Activated naive CD4-positive, alpha-beta T cell treated with anti-CD3 and anti-CD28 coated beads, Interleukin-2, amount 50 U/mL, for 72 hours (primary cell): ENCODE measurements at places on chromosomes 5 and 9. TPM values are rescaled to one million over a fixed set of nuclear protein-coding genes. Genes with fewer than 3 reads are reported as not detected.

DNA sequence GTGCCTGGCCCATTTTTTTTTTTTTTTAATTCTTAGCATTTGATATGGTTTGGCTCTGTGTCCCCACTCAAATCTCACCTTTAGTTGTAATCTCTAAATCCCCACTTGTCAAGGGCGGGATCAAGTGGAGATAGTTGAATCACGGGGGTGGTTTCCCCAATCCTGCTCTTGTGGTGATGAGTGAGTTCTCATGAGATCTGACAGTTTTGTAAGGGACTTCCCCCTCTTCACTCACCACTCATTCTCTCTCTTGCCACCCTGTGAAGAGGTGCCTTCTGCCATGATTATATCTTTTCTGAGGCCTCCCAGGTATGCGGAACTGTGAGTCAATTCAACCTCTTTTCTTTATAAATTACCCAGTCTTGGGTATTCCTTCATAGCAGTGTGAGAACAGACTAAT lies 27.2 kb downstream of the NDUFAF2 start:
- DNase-seq, result peak; percentile 20

- no peak for DNase-seq
These were observed 505.3 kb upstream of the ZNF608 start for GRCh38 chr5:125251703-125252102.

- no peak for DNase-seq
These were observed 73.6 kb downstream of the ADRB2 start for GRCh38 chr5:148899993-148900392.

- peak; percentile 69 for DNase-seq
These were observed 1.1 kb upstream of the TENT4A start for GRCh38 chr5:6712142-6712576.

DNA sequence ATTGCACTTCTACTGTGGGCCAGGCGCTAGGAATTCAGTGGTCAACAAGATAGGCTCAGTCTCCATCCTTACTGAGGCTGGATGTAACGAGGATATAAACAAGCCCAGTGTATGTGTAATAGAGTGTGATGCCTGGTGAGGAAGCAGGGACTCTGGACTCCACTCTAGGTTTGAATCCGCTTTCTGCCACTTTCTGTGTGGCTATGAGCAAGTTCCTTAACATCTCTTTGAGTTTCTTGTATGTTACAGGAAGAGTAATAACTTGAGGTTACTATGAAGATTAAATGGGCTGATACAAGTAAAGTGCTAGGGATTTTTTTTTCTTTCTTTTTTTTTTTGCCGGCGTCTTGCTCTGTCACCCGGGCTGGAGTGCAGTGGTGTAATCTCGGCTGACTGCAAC lies 12.4 kb downstream of the DOCK2 start:
- peak; percentile 51 for DNase-seq

- no peak for DNase-seq
These were observed 200.5 kb downstream of the HINT1 start for GRCh38 chr5:130964231-130965202.

DNA sequence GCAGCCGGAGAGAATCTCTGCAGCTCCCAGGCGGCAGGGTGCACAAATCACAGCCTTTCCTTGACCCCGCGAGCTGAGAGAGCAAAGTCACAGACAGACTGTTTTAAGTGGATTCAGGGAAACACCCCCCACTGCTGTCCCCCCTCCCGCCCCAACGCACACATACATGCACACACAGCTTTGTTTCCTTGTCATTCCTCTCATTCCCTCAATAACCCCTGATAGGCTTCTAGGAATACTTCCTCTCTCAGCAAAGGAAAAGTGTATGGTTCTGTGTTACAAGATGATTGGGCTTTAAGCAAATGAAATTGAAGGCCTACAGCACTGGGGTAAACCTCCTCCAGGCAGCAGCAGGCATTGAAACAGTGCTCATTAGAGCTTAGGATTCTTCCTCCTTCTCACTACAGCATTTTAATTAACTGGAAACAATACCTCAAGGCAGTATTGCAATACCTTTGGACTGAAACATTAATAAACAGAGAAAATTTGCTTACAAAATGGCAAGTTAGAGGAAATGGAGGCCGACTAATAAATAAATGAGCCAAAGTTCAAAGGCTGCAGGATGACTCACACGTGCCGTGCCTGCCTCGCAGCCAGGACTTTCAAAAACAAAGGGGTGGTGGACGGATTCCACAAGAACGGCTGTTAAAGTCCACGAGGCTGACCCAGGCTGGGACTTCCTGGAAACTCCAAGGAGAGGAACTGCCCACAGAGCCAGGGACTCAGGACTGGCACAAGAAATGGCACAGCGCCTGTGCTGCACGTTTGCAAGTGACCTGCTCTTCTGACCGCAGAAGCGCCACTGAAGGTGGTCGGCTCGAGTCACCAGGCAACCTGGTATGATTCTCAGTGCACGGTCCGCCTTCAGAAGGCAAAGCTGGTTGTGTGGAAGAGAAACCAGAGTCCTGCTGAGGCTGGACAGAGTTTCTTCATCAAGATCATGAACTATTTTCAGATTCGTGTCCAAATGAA lies 236.2 kb downstream of the SYK start:
- peak; percentile 56 for DNase-seq

DNA sequence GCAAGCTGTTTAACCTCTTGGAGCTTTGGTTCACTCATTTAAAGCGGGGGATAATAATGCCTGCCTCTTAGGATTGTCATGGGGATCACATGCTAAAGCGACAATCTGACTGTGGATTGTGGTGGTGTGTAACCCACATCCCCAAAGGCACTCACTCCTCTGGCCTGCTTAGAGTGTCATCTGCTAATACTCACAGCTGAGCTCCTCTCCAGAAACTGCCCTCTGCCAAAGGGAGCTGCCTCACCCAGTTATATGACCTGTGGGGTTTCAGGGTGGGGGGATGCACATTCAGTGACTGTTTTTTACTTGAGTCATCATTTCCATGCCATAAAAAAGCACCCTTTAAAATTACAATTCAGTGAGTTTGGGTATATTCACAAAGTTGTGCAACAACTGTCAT lies 110.0 kb upstream of the SPOCK1 start:
- no peak for DNase-seq

DNA sequence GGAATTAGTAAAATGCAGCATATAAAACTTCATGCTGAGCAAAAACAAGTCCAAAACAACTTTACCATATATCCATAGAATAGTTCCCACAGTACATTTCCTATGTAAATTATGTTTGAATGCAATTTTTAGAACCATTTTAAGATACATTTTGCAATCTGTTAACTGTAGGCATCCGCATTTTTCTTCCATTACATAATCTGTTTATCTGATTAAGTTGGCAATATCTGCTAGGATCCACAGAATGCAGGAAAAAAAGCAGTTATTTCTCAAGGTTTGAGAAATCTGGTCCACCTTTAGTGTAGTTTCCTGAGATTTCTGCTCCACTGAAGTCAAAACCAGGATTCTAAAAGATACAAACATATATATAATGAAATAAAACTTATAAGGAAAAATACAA lies 6.2 kb downstream of the NUDCD2 start:
- no peak for DNase-seq

- no peak for DNase-seq
These were observed 27.5 kb downstream of the DMRT2 start for GRCh38 chr9:1077616-1078015.

- no peak for DNase-seq
These were observed 5.5 kb downstream of the DNAJB5 start for GRCh38 chr9:34994900-34995669.

GRCh38 chr5:15421921-15422412 lies 78.0 kb upstream of the FBXL7 start:
- no peak for DNase-seq

GABRA1 gene
- not detected for total RNA-seq

PALM2AKAP2 gene
- total RNA-seq, result not detected

FOXD4L5 gene
- total RNA-seq, result 0.16 TPM

CLTB gene
- 41.8 TPM for total RNA-seq

OSMR gene
- total RNA-seq, result not detected
